ENCODE measurements at places on chromosomes 11 and 22. TPM values are rescaled to one million over a fixed set of nuclear protein-coding genes. Genes with fewer than 3 reads are reported as not detected.

DLAT gene
- 31.1 TPM for total RNA-seq

MS4A6A gene
- total RNA-seq: not detected

MFRP gene
- not detected for total RNA-seq

HBE1 gene
- total RNA-seq: not detected

CTSW gene
- total RNA-seq: 29.5 TPM

RCOR2 gene
- total RNA-seq: 0.17 TPM

CD248 gene
- 0.32 TPM for total RNA-seq

NPTXR gene
- total RNA-seq: 1.6 TPM

OR5T2 gene
- not detected for total RNA-seq

SNX19 gene
- total RNA-seq: 58.0 TPM

DBX1 gene
- not detected for total RNA-seq

RAG2 gene
- not detected for total RNA-seq

IL18BP gene
- total RNA-seq: 19.2 TPM

APOA1 gene
- 0.32 TPM for total RNA-seq

RBFOX2 gene
- 1.1 TPM for total RNA-seq

POU2F3 gene
- total RNA-seq: 1.2 TPM

KCTD14 gene
- total RNA-seq: 0.49 TPM

HEPACAM gene
- not detected for total RNA-seq

SLC22A8 gene
- not detected for total RNA-seq

PSMA1 gene
- total RNA-seq: 261 TPM

SHANK3 gene
- not detected for total RNA-seq

RNF214 gene
- 17.2 TPM for total RNA-seq

ACCSL gene
- not detected for total RNA-seq

P2RY6 gene
- not detected for total RNA-seq

RPS6KA4 gene
- 30.8 TPM for total RNA-seq

INPP5J gene
- total RNA-seq: 0.34 TPM

OR5P2 gene
- total RNA-seq: not detected

SLC6A5 gene
- not detected for total RNA-seq

CNTN5 gene
- total RNA-seq: not detected

All from T-helper 1 cell treated with Interleukin-12 subunit alpha and Interleukin-12 subunit beta and Interleukin-4 antibody, amounts not matched to agents 30 ng/mL and 1 ng/mL, for 36 hours (primary cell).